ENCODE measurements at places on chromosomes 12 and 14.

DNA sequence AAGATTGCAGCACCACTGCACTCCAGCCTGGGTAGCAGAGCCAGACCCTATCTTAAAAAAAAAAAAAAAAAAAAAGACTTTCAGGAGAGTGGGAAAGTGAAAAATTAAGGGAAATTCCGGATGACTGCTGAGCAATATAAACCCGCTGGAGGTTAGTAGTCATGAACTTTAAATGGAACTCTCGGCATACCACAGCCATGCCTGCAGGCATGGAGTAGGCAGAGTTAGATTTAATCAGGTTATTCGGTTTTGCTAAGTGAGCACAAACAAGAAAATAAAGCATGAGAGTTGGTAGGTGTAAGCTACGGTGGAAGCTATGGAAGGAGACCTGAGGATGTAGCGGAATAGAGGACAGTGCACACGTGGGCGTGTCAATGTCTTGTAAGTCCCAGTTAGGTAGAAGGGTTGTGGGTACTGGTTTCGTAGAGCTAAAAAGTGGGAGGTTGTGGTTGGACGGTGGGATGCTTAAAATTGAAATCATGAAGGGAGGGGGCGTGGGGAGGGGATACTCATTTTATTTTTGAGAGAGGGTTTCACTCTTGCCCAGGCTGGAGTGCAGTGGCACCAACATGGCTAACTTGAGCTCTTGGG is 11.8 kb upstream of the TUBA1C start:
- DNase-seq = no peak

DNA sequence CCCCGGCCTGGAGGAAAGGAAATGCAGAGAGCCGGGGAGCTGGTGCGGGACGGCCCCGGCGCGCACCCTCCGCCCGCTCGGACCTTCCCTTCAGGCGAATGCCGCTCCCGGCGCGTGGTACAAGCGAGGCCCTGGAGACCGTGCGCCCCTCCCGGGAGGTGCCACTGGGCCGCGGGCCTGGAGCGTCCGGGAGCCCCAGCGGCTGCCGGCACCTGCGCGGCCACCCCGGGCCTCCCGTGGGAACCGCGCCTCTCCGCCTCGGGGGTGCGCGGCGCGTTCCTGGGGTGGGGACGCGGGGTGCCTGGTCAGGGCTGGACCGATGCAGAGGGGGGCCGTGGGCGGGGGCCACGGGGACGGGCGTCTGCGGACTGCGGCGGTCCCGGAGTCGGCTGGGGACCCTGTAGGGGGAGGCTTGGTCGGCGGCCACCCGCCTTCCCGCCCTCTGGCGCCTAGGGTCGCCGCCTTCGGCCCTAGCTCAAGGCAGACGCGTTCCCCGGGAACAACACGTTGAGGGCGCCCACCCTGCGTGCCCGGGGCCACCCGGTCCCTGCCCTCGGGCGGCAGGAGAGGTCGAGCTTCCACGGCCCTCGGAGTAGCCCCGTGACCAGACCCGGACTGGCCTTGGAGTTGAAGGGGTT is 599 bp downstream of the PAPLN start:
- no peak for DNase-seq

DNA sequence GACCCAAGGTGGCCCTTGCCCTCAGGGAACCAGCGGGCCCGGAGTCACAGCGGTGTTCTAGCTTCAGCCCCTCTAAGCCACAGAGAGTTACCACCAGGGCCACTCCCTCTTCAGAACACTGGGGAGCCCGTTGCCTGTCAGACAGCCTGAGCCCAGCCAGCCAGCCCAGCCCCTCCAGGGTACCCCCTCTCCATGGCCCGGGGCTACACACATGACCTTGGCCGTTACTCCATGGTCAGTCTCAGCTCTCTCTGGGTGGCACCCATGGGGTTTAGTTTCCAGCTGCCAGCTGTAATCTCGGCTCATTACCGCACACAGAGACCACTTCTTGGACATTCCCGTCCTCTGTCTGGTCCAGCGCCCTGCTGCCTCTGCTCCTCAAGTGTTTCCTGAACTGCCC is 35.0 kb downstream of the PPP2R5C start:
- DNase-seq = no peak

DNA sequence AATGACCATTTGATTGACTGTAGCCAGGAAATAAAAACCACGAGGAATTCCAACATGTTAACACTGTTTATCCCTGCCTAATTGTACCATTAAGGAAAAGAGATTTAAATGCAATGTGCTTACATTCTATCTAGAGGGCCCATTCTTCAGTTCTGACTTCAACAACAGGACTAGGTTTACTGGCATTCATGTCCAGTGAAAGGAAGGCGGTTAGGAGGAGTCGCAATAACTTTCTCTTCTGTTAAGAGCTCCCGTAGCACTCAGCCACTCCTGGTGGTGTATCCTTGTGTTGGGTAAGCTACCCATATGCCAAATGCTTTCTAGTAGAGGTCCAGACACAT is 154.7 kb downstream of the STXBP6 start:
- no peak for DNase-seq

GRCh38 chr12:117441751-117442150 is 80.3 kb upstream of the NOS1 start:
- no peak for DNase-seq

GRCh38 chr12:27548301-27549199 is 24.5 kb downstream of the PPFIBP1 start:
- no peak for DNase-seq

DNA sequence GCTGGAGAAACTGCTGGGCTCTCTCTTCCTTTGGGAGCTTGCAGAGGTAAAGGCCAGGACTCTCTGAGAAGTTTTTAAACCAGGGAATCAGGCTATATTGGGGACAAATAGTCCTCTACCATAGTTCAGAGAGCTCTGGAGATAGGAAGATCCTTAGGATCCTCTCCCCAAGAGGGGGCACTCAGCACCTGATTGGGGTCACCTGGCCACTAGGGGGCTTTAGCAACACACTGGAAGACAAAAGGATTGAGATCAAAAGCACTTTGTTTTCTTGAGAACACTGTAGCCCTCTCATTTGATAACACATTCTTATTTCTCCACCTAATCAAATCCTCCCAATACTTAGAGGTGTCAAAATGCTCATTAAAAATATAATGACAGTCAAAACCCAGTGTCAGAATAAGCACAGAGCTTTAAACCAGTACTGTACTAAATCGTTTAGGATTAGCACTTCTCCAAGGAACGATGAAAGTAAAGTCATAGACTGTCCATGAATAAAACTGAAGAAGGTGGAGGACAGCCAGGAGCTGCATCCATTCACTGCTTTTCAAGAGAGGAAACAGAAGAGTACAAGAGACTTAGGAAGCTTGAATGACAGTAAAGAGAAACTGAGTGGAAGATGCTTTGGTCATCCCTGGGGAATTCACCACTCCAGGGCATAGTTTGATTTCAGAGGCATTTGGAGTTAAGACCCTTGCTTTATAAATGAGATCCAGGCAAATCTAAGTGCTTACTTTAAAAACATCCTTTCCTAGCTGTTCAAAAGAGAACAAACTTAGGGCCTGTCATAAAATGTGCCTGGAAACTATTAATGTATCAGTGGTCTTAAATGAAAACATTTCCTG is 26.5 kb downstream of the BMP4 start:
- DNase-seq = no peak

- no peak for DNase-seq
Observed at GRCh38 chr14:80434574-80435321, 223.4 kb upstream of the DIO2 start.

DNA sequence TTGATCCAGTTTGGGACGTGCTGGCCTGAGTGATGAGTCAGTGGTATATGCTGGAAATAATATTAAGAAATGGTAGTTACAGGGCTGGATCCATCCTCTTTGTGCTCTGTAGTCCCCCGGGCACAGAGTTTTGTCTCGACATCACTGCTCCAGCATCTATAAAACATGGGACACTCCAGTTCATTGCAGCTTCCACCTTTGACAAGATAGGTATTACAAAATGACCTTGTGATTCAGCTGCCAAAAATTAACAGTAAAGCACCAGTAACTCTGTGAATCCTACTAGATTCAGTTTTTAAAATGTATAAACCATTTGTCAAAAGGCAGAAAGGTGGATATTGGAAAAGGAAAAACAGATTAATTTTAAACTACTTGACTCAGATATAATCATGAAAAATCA is 14.6 kb upstream of the GNG2 start:
- DNase-seq = no peak

DNA sequence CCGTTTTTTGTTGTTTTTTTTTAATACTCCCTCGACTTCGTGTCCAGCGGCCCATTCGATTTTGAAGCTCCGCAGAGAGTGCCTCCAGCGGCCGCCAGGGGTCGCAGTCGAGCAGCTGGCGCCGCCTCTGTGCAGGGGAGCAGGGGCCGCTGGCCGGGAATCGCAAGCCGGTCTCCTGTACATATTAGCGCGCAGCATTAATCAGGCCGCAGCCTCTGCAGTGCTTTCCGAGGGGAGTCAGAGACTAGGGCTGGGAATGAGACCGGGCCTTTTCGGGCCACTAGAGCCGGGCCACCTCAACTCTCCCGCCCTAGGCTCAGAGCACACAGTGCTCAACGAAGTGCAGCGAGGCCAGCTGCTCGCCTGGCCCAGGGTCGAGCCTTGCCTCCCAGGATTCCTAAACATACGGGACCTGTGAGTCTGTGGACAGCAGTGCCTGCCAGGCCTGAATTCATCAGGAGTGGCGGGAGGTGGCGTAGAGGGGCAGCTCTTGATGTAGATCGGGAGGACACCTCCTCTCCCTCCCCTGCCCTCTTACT is 81.8 kb downstream of the EMP1 start:
- peak; percentile 27 for DNase-seq

DNA sequence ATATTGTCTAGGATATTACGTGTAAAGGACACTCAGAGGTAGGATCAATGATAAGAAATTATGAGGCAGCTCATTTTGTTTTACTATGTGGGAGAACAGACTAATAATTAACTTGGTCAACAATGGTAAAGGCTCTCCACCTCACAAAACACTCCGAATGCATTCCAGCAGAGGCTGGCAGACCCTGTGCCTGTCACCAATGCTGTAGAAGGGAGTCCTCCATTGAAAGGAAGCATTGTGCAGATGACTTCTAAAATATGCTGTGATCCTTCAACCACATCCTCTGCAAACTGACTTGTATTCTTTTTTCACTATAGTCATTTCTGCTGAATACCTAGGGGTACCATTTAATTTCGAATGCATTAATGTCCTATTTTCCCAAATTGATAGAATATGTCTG is 119.6 kb upstream of the EEA1 start:
- DNase-seq = no peak

All from activated gamma-delta T cell (primary cell).